Stimulated activated CD8-positive, alpha-beta memory T cell treated with anti-CD3 and anti-CD28 coated beads, Interleukin-7, amount 100 ng/mL, for 1 hour (primary cell): ENCODE measurements at places on chromosomes 12 and 14.
A peak's percentile ranks its signal among the peaks of the same experiment; 100 is the strongest.

GRCh38 chr12:121476477-121476876 lies 76.6 kb downstream of the RNF34 start:
- DNase-seq: no peak

GRCh38 chr12:114381177-114381576 lies 24.8 kb downstream of the TBX5 start:
- no peak for DNase-seq

- DNase-seq: no peak
Measured at GRCh38 chr12:48121522-48121921, 2.4 kb downstream of the PFKM start.

- DNase-seq: no peak
Measured at GRCh38 chr12:2689393-2689792, 105.4 kb upstream of the FKBP4 start.

DNA sequence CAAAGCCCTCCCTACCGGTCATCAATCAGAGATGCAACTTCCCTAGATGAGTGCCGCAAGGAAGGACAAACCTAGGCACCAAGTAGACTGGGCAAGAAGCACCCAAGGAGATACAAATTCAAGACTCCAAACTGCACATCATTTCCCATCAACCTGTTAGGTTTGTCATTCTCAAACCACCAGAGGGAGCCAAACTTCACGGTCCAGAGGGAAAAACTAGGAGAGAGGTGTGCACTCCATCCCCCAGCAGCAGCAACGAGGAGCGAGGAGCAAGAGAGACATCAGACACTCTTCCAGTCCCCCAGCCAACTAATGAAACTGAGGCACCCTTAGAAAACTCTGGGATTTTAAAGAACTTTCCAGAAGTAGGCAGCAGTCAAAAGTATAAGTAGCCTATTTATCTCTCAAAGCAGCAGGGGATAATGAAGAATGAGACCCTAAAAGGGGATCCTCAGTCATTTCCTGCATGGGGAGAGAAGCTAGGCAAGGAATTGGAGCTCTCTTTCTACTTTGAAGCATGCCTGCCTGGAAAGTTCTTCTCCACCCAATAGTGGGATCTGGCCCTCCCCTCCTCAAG lies 37.0 kb upstream of the NT5DC3 start:
- DNase-seq: peak; percentile 13

GRCh38 chr12:5071496-5071895 lies 27.8 kb downstream of the KCNA5 start:
- no peak for DNase-seq

DNA sequence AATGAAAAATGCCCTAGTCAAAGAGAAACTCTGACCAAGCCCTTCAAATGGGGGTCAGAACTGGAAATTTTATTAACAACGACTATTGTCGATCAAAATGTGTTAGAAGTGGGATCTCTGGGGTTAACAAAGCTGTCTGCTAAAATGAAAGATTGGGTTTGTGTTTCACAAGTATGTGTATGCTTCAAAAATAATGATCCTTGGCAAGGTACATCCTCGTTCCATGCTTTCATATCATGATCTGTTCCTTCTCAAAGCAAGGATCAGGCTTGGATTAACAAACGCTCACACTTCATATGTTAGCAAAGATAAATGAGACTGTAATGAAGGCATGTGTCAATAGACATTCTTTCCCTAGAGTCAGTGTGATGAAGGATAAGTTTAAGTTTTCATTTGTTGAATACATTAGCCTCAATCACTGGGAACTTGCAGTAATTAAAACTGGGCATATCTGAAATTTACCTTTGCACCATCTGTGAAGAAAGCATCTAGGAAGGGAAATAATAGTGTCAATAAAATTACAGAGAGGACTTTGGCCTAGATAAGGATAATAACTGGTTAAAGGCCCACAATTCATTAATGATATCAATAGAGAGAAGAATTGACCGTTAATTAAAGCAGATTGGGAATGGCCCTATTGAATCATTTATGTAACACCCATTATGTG lies 91.8 kb downstream of the RIN3 start:
- no peak for DNase-seq

DNA sequence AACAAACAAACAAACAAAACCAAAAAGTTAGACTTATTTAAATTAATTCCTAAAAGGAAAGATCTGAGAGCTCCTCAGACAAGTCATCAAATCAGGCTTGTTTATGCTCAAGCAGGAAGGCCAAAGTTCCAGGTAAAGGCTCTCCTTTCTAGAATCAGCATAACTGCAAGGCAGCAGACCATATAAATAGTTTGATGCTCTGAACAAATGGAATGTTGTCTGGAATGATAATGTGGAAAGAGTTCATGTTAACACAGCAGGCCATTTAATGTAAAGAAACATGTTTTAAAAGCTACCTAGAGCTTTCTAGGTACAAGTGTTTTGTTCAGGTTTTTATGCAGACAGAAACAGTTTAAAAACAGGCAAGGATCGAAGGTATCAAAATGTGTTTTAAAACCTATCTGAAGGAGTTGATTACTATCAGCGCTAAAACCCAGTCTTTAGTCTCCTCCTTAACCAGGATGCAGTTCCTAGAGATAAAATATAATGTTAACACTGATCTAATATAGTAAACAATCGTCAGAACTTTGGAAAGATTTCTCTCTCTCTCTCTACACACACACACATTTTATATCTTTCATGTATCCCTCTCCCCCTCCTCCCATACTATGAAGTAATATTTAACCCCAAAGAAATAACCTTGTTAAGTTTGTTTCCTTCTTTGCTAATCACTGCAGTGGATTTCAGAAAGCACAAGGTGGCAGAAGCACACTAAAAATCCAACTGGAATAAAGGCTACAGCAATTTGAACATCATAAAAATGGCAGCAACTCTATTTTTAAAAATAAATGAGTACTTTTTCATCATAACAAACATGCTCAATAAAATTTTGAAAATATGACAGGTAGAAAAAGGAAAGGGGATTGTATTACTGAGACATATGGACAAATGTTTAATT lies 135.5 kb downstream of the PAWR start:
- DNase-seq: no peak

- no peak for DNase-seq
Measured at GRCh38 chr12:85182699-85183098, 97.3 kb upstream of the ALX1 start.

DNA sequence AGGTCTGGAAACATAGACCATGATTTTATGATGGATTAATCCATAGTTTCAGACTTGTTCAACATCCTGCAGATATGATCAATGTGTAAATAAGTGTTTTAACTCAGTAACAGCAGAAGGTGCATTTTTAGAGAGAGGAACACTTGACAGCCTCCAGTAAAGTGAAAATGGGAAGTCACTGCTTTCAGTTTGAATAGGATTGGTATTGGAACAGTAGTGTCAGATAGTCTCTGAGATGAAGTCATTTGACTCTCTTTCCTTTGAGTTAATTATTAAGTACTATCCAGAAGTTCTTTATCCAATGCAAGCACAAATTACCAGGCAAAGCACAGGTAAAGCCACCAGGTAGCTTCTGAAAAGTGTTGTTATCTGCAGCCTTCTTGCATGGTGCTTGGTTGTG lies 14.5 kb upstream of the NAV3 start:
- no peak for DNase-seq

DNA sequence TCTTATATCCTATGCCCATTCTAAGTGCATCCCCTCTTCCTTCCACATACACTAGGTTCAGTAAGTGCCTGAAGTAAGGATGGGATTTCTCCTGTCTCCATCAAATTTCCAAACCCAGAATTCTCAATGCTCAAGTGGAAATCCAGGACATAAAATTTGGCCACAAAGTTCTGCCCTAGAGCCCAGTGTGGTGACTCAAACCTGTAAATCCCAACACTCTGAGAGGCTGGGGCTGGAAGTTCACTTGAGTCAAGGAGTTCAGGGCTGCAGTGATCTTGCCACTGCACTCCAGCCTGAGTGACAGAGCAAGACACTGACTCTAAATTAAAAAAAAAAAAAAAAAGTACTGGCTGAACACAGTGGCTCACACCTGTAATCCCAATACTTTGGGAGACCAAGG lies 4.5 kb upstream of the ARF3 start:
- no peak for DNase-seq

- DNase-seq: no peak
Measured at GRCh38 chr12:94817695-94818075, 167.3 kb upstream of the TMCC3 start.

GRCh38 chr12:68326716-68327115 lies 5.4 kb downstream of the MDM1 start:
- DNase-seq: no peak

DNA sequence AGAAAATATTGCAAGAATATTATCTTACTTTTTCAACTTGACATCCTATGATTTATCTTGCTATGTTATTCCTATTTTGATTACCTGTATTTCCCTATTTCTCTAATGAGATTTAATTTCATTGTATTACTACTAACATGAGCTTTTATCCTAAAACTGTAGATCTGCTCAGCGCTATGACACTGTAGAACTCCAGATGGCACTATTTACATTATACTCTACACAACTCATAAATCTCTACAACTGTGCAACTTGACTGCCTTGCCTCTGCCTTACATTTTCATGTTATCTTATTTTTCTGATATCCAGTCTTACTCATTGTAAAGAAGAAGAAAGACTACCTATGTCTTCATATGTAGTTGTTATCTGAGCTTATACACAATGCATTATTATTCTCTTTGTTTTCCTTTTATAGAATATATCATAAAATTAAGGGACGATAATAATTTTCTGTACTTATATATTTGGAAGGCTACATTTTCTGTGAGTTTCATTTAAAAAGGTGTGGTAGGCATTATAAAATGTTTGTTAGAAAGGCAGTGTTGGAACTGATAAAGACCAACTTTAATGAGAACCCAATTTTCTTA lies 24.1 kb downstream of the NUP37 start:
- DNase-seq: no peak

DNA sequence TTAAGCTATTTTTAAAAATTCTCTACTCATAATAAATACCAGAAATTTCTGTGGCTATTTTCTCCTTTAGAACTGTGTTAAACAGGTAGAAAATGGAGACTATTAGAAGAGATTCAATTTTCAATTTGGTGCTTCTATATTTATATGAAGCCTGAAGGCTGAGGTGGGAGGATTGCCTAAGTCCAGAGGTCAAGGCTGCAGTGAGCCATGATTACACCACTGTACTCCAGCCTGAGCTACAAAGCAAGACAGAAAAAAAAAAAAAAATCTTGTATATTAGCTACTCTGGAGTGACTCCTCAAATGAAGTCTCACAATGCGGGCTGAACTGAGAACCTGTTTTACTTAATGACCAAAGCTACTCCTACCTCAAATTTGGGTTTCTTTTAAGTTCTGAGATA lies 9.8 kb upstream of the DPF3 start:
- no peak for DNase-seq
